Hypothalamus (tissue), 51 donors: ENCODE measurements at places on chromosomes 12 and 14.

GRCh38 chr12:77060136-77060882 lies 5.1 kb downstream of the E2F7 start:
- DNase-seq, result no peak

DNA sequence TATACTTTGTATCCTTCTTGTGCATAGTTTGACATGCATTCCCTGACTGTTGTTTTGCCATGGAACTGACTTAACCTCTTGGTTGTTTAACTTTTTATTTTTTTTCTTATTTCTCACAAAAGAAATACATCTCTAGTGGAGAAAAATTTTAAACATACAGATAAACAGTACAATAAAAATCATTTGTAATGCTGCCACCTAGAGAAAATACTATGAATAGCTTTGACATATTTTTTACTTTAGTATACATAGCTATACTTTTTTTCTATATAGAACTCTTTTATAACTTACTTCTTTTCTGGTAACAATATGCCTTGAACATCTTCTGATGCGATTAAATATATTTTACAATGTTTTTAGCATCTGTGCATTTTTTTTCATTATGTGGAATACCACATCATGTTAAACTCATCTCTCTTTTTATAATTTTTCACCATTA lies 184.5 kb downstream of the AKAP6 start:
- DNase-seq, result no peak

DNA sequence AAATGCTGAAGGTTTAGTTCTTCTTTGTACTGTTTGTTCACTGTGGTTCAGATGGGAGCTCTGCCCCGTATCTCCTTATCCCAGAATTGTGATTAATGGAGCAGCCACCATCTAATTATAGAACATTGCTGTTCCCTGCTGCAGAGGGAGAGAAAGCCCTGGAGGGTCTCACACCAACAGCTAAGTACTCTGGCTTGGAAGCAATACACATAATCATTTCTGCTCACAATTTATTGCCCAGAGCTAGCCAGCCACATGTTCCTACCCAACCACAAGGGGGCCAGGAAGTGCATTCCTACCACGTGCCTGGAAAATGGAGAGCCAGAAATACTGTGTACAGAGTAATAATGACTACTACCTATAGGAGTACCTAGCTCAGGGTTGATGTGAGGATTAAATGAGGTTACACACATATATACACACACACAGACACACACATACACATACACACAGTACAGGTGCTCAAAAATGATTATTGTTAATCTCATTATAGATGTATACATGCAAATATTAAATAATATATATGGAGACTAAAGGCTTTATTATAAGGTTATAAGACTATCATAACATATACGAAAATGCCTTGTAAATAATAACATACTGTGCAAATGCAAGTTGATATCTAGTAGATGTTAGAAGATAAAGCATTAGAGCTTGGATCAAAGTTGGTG lies 22.3 kb downstream of the MSRB3 start:
- no peak for DNase-seq

DNA sequence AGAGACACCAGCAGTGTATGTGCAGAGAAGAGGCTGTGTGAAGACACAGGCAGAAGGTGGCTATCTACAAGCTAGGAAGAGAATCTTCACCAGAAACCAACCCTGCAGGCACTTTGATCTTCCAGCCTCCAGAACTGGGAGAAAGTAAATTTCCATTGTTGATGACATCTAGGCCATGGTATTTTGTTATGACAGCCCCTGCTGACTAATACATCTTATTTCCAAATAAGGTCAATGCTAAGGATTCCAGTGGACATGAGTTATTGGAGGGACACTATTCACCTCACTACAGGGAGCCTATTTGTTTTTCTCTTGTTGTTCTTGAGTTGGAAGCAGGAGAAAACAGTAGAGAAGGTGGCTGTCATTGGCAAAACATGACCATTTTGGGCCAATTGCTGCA lies 88.5 kb upstream of the RIN3 start:
- DNase-seq, result no peak

- no peak for DNase-seq
Observed at GRCh38 chr12:112788205-112788604, 3.3 kb upstream of the RPH3A start.

DNA sequence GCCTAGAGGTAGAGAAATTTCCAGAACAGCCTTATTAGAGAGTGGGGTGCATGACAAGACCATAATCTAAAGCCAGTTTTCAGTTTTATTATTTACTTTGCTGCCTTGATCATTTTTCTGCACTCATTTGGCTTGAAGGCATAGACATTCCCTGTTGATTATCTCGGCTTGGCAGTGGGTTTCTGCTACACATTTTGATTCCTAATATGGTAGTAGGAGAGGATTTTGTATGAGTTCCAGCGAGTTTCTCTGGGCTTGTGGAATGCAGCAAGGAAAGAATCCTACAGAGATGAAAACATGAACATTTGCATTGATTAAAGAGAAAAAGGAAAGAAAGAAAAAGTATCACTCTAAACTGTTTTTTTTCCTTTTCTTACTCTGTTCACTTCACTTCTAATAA lies 281.2 kb downstream of the PAWR start:
- DNase-seq, result no peak

GRCh38 chr14:80136358-80136757 lies 74.9 kb downstream of the DIO2 start:
- DNase-seq, result no peak

DNA sequence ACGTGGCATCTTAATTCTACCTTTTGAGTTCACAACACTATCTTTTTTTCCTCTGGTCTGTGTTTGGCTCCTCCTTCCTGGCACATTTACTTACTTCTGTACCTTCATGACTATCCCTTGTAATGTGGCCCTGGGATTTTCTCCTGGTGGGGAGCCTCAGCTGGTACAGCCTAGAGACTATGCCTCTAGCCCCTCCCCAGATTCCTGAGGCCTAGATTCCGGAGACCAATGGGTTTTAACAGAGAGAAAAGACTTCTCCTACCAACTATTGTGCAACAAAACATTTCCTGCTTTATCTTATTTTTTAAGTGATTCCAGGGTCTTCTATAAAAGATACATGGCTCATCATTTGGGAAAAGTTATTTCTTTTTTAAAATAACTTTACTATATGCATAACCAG lies 216.2 kb upstream of the KRR1 start:
- no peak for DNase-seq

GRCh38 chr12:13968281-13968680 lies 13.1 kb downstream of the GRIN2B start:
- no peak for DNase-seq

DNA sequence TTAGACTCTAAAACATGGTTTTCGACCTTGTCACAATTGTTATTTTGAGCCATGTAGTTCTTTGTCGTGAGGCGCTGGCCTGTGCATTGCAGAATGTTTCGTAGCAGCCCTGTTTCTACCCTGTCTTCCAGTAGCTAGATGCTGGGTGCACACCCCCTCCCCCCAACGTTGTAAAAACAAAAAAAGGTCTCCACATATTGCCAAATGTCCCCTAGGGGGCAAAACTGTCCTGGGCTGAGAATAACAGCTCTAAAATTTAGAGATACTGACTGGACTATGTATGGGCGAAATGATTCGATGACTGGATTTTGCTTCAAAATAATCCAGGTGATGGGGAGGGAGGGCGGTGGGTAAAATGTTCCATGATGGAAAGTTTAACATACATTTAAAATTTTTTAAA lies 126.1 kb upstream of the FUT8 start:
- no peak for DNase-seq

GRCh38 chr14:95679148-95679815 lies 6.9 kb upstream of the TCL1B start:
- no peak for DNase-seq

- no peak for DNase-seq
Observed at GRCh38 chr12:27335364-27336281, 3.0 kb downstream of the BMAL2 start.

GRCh38 chr12:29067430-29067829 lies 81.6 kb upstream of the FAR2 start:
- DNase-seq, result no peak

DNA sequence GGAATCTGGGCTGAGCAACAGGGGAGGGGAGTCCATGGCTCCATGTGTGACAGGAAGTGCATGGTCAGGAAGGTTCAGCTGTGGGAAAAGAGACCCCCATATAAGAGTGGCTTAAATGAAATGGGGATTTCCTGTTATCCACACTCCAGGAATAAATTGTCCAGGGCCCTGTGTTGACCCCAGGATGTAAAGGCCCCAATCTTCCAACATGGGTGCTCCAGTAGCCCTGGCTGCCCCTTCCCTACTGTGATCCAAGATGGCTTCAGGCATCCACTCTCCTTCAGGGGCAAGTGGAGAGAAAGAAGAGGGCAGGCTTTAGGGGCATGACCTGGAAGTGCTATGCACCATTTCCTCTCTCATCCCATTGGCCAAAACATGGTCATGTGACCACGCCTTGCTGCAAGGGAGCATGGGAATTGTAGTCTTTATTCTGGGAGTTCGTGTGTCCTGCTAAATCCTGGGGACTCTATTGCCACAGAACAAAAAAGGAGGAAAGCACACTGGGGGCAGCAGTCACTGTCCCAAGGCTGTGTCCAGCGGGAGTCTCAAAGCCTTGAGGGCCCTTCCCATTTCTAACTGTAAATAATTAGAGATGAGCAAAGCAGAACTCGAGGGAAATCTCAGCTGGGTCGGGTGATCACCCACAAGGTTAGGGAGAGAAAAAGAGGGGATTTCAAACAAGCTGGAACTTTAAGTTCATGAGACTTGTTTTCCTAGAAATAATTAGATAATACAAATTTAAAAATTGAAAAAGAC lies 289.2 kb downstream of the ADGRD1 start:
- DNase-seq, result no peak

DNA sequence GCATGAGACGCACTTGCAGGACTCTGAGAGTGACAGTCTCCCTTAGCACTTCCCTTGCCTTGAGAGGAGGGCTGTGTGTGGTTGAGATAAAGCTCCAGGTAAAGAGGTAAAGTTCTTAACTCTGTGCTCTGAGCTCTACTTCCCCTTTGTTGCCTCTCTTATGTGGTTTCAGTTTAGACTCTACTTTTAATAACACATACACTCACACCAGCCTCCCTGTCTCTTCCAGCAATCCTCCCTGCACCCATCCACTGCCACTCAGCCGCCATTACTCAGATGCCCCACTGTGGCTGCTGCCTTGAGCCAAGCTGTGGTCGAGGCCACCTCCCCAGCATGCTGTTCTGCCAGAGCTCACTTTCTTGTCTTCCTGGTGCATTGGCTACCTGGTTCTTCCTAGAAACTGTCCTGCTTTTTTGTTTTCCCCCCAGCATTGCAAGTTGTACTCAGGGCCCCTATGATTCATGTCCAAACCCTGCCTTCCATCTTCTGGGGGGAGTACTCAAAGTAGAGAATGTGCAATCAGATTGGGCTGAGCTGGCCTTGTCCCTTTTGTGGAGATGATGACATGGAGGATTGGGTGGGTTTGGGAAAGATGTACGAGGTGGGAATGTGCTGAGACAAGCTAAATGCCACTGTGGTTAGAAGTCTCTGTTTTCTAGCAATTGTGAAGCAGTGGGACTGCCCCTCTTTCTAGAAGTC lies 115.5 kb upstream of the PARP11 start:
- DNase-seq, result no peak

GRCh38 chr14:80381807-80382363 lies 170.6 kb upstream of the DIO2 start:
- no peak for DNase-seq

GRCh38 chr12:130813949-130814348 lies 25.1 kb downstream of the STX2 start:
- DNase-seq, result no peak

DNA sequence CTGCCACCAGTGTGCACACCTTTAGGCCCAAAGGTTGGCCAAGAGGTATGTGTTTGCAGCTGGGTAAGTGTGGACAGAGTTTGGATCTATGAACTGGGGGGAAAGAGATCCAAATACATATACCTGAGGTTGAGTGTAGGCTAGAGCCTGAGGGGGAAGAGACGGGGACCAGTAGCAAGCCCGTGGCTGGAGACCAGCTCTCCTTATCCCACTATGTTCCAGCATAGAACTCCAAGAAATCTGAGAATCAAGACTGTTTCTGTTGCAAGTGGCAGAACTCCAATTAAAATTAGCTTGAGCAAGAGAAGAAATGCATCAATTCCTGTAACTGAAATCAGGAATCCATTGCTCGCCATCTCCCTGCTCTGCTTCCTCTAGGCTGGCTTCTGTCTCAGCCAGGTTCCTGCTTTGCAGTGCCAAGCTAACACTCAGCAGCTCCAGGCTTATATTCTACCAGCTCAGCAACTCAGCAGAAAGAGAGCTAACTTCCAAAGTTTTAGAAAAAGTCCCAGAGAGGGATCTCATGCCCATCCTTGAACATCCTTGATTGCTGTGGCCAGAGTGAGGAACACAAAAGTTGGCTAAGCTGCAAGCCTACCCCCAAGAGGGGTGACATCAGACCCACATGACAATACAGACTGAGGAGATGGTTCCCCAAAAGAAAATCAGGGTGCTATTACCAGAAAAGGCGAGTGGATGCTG lies 1.5 kb upstream of the PCK2 start:
- DNase-seq, result no peak

- no peak for DNase-seq
Observed at GRCh38 chr12:54417712-54418440, 1.2 kb downstream of the ITGA5 start.

DNA sequence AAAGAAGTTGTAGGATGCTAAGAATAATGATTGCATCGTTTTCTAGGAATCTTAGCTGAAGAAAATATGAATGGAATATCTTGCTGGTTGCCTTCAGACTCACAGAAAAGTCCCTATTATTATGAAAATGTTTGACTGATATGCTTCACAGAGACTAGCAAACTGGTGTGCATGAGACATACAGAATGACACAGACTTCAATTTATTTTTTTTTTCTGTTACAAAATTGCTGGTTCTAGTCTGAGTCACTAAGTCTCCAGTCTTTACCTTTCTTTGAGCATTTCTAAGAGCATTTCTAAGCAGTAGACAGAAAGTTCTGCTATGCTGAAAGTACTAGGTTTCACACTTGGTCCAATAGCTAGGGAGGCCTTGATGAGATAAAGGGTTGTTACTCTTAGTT lies 377.6 kb upstream of the ATP2B1 start:
- DNase-seq, result no peak

DNA sequence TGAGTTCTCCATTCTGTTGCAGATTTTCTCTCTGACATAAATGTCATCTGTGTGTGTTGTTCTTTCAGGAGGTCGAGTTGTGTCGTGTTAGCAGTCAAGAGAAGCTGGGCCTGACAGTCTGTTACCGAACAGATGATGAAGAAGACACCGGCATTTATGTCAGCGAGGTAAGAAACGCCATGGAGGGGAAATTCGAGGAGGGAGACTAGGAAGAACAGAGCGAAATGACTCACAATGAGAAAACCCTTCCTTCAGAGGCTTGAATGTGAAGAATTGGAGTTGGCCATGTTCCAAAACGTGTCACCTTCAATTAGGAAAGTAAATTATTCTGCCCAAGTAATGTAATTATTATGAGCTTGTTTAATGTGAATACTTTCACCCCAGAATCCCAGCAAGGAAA lies 364.5 kb downstream of the PDZRN4 start:
- DNase-seq, result no peak

GRCh38 chr14:48849741-48850322 lies 736.3 kb downstream of the RPS29 start:
- DNase-seq, result no peak

- no peak for DNase-seq
Observed at GRCh38 chr14:93331728-93332396, 974 bp downstream of the BTBD7 start.

GRCh38 chr12:87152841-87153528 lies 876.2 kb downstream of the C12orf50 start:
- DNase-seq, result no peak

- DNase-seq, result no peak
Observed at GRCh38 chr14:61492474-61492873, 171.1 kb downstream of the PRKCH start.
